NCI-H2081 treated with DMSO at 0.1 percent for 48 hours (cell line): ENCODE measurements at places on chromosomes 16 and 17.

GRCh38 chr16:84176192-84177053, 10.4 kb downstream of the TAF1C start:
- no peak for DNase-seq

- DNase-seq: no peak
These were observed 207.7 kb upstream of the CHMP6 start for GRCh38 chr17:80783971-80784370.

GRCh38 chr17:17797119-17797809, 39.5 kb downstream of the SREBF1 start:
- no peak for DNase-seq

DNA sequence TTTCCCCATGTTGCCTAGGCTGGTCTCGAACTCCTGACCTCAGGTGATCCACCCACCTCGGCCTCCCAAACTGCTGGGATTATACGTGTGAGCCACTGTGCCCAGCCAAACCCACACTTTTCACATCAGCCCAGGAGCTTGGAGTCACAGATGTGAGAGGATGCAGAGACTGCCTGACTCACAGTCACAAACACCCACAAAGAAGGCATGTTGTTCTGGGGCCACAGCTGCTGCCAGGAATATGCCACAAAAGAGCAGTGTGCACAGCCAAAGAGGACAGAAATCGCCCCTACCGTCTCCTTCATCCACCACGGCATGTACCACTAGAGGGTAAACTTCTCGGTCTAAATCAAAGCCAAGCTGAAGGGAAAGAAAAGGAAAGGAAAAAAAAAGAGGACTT, 25.1 kb upstream of the FOXJ1 start:
- no peak for DNase-seq

DNA sequence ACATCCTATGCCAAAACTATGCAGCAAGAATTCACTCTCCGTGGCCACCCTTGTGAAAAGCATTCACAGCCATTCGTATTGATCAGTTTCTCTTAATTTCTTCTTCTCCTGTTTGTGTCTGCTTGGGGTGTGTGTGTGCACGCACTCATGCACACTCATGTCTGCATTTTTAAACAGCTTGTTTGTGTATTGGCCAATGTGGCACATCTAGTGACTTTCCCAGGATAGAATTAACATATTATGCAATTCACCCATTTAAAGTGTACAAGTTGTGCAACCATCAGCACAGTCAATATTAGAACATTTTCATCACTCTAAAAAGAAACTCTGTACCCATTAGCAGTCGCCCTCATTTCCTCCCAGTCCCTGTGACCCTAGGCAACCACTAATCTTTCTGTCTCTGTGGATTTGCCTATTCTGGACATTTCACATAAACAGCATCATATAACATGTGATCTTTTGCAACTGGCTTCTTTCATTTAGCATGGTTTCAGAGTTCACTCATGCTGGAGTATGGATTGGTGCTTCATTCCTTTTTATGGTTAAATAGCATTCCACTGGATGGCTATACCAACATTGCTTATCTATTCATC, 20.1 kb downstream of the IRX3 start:
- no peak for DNase-seq

- DNase-seq: no peak
These were observed 58.4 kb downstream of the NXN start for GRCh38 chr17:921161-921560.

DNA sequence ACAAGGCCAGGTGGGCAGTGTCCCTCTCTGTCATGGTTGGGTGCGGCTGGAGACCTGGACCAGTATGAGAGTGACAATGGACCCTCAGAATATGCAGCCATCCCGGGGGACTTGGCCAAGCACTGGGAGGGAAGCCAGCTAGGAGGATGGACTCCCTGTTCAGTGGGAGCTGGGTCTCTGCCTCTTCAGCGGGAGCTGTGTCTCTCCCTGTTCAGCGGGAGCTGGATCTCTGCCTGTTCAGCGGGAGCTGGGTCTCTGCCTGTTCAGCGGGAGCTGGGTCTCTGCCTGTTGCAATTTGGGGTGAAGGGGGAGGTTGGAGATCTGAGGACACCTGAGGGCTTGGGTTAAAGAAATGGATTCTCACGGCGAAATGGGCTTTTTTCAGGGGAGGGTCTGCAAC, 3.8 kb upstream of the PRSS33 start:
- DNase-seq: no peak

- DNase-seq: no peak
These were observed 211.3 kb downstream of the CA10 start for GRCh38 chr17:51947160-51947735.

- no peak for DNase-seq
These were observed 23.3 kb downstream of the CEP295NL start for GRCh38 chr17:78879635-78880186.

DNA sequence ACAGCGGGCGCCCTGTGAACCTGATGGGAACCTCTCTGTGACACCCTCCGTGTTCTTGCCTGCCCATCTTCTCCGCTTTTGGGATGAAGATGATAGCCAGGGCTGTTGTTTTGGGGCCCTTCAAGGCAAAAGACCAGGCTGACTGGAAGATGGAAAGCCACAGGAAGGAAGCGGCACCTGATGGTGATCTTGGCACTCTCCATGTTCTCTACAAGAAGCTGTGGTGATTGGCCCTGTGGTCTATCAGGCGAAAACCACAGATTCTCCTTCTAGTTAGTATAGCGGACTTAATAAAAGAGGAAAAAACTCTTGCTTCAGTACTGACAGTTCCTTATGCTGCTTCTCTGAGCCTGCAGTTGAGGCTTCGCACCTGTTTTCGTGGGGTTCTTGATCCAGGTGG, 10.5 kb downstream of the CDK5RAP3 start:
- DNase-seq: no peak

DNA sequence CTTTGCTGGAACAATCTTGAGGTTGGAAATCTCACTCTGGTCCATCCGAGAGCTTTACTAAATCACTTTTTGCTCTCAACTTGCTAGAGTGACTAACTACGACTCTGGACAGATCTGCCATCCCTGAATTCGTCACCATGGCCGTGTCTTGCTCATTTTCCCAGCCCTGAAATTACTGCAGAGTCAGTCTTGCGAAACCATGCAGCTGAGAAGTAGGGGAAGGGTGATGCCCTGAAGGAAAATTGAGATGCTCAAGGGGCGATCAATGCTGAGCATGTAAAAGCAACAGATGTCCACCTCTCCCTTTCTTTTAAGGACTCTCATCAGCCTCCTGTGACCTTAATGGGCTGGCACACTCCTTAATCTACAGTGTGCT, 18.8 kb downstream of the PCTP start:
- no peak for DNase-seq

DNA sequence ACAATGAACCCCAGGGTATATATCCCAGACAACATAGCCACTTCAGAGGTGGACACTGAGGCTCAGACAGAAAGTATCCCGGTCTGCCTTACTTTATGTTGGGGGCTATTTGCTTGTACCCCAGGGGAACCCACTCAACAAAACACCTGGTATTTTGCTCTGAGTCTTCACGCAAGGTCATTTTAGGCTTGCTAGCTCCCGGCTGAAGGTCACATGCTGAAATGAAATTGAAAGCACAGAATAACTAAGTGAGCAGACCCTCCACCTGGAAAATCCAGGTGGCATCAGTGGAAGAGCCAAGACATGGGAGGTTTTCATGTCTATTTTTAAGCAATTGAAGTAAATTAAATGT, 4.1 kb upstream of the KDM8 start:
- DNase-seq: no peak

DNA sequence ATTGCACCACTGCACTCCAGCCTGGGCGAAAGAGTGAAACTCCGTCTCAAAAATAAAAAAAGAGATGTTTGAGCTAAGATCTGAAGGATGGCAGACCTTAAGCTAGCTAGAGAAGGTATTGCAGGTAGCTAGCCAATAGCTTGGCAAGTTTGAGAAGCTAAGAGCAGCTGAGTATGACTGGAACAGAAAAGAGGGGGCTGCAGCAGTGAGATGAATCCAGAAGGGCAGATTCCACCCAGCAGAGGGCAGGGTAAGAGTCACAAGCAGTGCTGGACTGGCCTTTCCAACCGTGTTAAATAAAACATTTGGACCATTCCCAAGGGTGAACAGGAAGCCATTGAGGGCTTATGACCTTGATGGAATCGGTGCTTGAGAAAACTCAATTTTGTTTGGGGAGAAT, 5.7 kb upstream of the PHAF1 start:
- DNase-seq: no peak

GRCh38 chr16:27969574-27969973, 93.9 kb downstream of the GSG1L start:
- DNase-seq: no peak

GRCh38 chr17:70661342-70662222, 492.2 kb downstream of the KCNJ2 start:
- no peak for DNase-seq

GRCh38 chr17:17412326-17412725, 64.5 kb upstream of the MED9 start:
- no peak for DNase-seq

DNA sequence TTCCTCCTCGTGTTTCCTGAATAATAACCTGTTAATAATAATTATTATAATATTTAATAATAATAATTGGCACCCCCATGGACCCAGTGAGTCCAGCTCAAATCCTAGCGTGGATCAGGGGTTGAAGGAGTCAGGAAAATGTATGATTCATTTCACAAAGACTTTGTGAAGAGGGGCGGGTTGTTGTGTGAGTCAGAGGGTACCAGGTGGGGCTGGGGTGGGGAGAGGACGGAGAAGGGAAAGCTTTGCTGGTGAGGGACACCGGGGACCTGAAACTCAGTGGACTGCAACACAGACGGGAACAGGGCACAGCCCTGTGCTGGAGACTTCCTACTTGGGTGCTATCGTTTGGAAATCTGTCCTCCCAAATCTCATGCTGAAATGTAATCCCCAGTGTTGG, 3.1 kb upstream of the ADORA2B start:
- no peak for DNase-seq

DNA sequence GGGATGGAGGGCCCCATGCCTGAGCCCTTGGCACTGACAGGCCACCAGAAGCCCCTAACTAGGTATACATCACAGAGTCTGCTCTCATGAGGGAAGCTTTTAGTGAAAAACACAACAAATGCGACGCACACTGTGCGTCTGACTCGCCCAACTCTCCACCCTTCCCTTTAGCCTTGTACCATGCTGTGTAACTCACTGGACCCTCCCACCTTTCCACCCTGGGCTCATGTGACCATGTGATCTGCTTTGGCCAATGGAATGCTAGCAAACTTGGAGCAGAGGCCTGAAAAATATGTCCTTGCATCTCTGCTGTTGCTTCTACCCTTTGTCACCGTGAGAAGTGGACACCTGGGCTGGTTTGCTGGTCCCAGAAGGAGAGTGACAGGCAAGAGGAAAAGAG, 21.6 kb downstream of the TK2 start:
- DNase-seq: no peak

GRCh38 chr17:69401251-69401650, 13.2 kb upstream of the MAP2K6 start:
- DNase-seq: no peak

DNA sequence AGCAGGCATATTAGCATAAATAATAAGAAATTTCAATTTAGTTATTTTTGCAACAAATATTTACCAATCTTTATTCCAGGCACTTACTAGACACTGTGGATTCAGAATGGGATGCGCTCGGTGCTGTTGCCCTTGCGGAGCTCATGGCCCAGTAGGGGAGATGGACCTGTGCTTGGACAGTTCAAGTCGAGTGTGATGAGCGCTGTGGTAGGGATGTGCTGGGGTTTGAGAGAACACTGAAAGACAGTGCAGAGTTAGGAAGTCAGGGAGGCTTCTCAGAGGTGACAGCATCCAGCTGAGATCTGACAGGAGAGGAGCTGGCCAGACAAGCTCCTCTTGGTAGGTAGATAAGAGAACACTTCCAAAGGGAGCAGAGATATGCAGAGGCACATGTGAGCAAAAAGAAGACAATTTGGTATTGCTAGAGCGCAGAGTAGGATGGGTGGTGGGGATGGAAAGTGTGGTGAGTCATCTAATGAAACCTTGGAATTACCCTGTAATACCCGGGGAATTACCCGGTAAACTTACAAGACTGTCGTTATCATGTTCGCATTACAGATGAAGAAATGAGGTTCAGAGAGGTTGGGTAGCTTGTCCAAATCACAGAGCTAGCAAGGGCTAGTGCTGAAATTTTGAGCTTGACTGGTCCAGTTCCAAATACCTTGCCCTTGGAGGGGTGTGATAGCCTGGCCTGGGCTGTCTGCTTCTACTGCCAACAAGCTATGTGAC, 298.1 kb upstream of the N4BP1 start:
- no peak for DNase-seq

- no peak for DNase-seq
These were observed 26.6 kb upstream of the GSE1 start for GRCh38 chr16:85586380-85587104.

GRCh38 chr17:45940826-45941225, 46.5 kb downstream of the MAPT start:
- no peak for DNase-seq

- DNase-seq: no peak
These were observed 312.2 kb downstream of the TMEM114 start for GRCh38 chr16:8278031-8278580.

DNA sequence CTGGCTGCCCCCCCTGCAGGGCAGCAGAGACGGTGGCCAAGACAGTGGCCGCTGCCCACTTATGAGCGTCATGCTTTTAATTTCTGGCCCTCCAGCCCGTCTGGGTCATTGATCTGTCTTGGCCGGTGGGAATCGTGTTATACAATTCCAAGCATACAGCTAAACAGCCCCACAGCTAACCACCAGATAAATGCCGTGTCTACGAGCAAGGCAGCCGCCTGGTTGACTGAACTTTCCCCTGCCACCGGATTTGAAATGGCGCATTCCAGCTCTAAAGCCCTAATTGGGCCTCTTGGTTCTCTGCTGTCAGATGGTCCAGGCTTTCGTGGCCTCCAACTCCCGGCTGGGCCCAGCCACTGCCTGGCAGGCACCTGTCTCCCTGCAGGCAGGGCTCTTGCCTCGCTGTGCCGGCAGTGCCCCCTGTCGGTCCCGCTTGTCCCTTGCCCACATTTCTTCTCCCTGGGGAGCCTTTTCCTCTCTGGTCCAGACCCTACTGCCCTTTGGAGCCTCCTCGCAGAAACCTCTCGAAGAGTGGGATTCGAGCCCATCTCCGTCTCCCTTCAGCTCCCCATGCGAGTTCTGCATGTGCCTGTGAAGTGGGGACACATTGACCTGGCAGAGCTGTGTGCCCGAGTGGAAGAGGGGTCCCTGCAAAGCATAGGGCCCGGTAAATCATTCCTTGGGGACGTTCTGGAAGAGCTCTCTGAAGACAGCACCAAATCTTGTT, 1.8 kb upstream of the RBFOX3 start:
- DNase-seq: no peak

- DNase-seq: no peak
These were observed 25.5 kb upstream of the ZNF750 start for GRCh38 chr17:82865274-82865673.

- no peak for DNase-seq
These were observed 7.1 kb downstream of the MRM3 start for GRCh38 chr17:789160-789840.

GRCh38 chr16:85640254-85640558, 27.1 kb downstream of the GSE1 start:
- no peak for DNase-seq

DNA sequence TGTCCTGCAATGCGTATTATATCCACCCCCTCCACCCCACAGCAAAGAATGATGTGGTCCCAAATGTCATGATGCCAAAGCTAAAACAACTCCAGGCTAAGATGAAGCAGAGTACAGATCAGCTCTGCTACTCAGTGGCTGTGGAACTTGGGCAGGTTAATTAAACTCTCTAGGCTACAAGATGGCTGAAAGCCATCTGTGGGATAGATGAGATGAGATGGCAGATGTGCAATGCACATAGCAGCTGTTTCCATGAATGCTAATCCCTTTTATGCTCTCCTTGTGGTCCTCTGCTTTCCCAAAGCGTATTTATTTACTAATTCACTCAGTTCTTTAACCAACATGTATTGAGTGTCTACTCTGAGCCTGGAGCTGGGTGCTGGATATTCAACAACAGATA, 114.4 kb downstream of the GRIN2A start:
- no peak for DNase-seq
